ENCODE measurements at places on chromosomes 5 and 9.

DNA sequence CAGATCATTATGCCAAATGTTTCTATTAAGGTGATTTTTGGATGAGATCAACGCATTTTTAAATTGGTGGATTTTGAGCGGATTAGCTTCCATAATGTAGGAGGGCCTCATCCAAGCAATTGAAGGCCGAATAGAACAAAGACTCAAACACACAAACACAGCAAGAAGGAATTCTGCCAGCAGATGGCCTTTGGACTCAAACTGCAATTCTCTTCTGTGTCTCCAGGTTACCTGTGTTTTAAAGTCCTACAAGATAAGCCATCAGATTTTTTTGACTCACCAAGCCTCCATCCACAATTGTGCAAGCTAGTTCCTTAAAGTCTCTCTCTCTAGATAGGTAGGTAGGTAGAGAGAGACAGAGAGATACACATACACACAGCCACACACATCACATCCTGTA, 25.5 kb downstream of the CDH6 start:
- no peak for DNase-seq

GRCh38 chr5:31052937-31053658, 140.4 kb upstream of the CDH6 start:
- no peak for DNase-seq

- DNase-seq: no peak
Measured at GRCh38 chr5:172678902-172679301, 37.8 kb downstream of the NEURL1B start.

DNA sequence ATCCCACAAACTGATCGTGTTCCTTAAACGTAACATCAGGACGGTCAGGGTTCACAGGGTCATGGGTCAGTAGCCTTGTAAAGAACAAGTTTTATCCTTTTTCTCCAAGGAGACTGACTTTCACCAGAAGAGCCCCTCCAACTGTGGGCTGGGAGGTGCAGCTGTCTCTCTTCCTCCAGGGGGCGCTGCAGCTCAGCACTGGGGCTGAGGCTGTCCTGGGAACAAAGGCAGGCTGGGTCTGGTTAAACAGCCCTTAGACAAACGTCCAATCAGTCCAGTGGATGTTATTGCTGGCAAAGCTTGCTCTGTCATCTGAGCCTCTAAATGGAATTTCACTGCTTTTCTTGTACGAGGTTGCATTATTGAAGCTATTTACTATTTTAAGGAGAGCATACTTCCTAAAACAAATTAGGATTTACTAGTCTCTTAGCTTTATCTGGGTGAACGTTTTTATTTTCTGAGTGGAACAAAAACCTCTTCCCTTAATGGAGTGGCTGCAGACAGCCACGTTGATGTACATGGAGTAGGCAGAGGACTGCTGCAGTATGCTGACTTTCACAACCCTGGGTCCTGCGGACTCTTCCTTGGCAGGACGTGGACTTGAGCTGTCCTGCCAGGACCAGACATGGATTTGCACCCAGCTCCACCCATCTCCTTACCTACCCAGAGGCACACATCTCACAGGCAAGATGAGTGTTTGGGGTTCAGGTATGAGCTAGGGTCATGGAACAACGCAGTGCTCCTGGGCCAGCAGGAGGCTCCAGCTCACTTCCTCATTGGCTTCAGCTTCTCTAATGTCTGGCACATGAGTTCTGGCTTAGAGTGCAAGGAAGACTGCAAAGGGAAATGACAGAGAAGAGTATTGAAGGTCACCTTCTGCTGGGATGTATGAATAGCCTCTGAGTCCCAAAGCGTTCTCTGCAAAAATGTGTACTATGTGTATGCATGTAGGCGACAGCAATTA, 7.8 kb downstream of the EXOSC2 start:
- DNase-seq: peak; percentile 45

DNA sequence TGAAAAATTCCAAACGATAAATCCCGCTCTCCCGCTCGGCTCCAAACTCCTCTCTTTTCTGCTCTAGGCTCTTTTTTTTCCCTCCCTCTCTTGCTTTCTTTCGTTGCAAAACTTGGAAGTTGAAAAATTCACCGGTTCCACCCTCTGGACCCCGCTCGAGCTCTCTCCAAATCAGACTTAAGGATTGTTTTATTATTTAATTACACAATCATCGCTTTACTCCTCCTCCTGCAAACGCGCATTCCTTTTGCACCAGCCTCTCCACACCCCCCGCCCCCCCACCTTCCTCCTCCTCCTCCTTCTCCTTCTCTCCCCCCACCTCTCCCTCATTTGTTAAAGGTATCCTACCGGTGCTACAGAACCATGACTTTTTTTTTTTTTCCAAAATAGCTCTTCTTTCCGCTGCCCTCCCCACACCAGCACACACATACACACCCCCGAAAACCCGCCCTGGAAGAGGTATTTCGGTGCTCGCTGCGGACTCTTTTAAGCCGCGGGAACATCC, 535 bp upstream of the NFIB start:
- DNase-seq: no peak

DNA sequence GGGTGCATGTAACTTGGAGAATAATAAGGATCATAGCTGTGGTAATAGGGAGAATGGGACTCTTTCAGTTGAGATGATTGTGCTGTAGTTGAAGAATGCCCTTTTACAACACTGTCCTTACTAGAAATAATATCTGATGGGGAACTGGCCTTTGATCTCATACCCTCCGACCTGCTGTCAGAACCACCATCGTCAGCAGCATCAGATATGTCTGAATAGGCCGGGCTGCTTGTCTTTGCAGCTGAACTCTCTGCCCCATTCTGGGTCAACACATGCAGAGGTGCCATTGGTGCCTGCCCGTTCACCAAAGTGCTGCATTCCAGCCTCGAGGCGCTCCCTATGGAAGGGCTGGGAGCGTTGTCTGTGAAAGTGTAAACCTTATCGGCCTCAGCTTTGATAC, 99.1 kb downstream of the ZNF608 start:
- DNase-seq: no peak

DNA sequence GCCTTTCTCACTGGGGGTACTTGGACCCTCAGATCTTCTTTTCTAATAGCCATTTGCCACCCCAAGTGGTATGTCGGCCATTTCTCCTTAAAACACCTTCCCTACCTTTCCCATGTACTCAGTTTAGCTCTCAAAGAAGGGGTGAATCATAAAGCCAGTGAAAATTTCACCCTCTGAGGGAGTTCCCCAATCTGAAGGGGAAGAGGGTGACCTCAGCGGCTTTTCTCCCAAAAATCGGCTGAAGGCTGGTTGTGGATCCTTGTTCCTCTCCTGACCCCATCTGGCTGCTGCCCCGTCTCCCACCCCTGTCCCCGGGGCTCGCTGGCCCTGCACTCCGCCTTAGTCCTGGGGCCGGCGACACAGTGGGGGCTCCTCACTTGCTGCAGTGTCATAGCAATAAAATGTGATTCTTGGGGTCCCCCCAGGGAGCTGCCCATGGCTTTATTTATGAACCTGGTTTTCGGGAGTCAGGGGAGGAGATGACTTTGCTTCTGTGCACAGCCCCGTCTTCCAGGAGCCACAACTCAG, 17.3 kb upstream of the LTC4S start:
- no peak for DNase-seq

DNA sequence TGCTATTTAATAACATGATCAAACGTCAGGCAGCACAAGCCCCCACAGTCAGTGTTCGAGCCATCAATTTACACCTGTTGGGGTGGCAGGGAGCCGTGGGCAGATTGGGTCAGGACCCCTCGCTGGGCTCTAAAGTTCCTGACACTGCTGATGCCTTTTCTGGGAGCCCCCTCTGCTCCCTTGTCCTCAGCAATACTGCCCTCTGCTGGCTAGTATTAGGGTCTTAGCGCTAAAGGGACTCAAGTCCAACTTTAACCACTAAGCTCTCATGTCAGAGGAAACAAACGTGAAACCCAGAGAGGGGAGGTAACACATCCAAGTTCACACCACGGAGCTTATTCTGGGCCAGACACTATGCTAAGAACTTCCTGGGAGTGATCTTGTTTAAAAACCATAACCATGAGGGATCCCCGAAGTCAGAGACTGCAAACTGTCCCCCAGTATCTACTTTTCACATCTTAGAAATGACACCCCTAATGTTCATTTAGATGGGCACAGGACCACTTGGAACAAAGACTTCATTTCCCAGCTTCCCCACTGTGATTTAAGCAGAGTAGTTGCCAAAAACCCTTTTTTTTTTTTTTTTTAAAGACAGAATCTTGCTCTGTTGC, 20.4 kb downstream of the ANKS6 start:
- no peak for DNase-seq

- no peak for DNase-seq
Measured at GRCh38 chr5:31029925-31030324, 163.6 kb upstream of the CDH6 start.

DNA sequence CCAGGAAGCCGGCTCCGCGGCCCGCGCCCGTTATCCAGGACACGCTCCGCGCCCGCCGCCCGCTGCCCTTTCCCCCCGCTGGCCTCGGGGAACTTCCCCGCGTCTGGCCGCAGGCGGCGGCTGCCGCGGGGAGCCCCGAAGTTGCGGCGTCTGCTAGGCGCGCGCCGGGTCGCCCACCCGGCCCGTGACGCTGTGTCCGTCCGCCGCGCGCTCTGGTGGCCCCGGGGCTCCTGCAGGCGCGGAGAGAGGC, 621 bp upstream of the GCNT4 start:
- no peak for DNase-seq

DNA sequence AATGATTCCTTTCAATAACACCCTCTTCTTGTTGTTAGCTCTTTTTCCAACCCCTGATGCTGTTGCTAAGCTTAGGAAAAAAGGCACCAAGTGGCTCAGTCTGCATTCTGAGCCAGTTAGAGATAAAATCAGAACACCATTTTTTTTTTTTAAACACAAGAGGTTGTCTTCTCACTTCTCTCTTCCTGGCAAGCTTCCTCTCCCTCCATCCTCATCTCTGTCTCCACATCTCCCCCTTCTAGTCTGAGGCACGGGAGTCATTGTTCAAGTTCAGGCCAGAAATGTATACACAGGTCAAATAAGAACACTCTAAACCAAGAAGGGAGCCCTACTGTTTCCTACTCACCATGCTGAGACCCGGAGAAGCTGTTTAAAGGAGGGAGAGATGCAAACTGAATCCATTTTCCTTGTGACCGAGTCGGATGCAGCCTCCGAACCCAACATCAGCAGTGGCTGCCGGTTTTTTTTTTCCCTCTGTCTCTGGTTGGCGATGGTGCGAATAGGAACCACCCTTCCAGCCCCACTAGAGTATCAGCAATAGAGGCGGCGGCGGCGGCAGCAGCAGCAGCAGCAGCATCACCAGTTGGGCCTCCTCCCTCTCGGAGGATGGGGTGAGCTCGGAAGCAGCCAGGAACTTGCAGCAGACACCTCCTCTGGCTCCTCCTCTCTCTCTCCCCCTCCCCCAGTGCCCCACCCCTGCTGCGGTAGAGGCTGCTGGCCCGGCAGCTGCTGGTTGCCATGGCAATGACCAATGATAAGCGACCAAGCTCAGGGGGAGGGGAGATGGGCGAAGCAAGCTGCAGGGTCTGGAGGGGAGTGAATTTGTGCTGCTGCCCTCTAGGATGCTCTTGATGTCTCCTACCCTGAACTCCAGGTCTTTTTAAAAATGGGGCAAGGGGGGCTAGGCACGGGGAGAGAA, at the start of gene JAKMIP2:
JAKMIP2 (minus strand) TSS at position 619 of the 919 bp plus-strand sequence. CDS start 110,922 bp downstream, outside the sequence.
- peak; percentile 27 for DNase-seq

- DNase-seq: no peak
Measured at GRCh38 chr5:125829349-125829748, 593.9 kb upstream of the GRAMD2B start.

- DNase-seq: no peak
Measured at GRCh38 chr5:78404682-78405293, 44.4 kb downstream of the SCAMP1 start.
